Left renal pelvis (tissue), 4 donors: ENCODE measurements at places on chromosomes 5 and 9.

- DNase-seq, result no peak
Measured at GRCh38 chr5:176739461-176740051, 70.8 kb upstream of the UNC5A start.

DNA sequence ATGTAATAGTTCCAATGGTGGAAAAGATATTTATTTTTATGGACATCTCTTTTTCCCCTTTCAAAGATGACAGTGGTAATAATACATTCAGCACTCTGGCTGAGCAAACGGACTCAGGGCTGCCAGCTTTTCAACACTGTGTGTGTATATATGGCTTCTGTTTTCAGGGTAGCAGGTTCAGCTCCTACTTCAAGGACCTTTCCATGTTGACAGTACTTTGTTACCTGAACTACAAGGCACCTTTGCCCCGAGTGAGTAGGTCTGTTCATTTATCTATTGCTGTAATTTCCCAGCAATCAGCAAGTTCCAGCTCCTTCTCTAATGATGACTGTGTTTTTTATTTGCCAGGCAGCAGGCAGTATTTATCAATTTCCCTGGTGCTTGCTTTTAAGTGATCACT lies 387.4 kb upstream of the KIF2A start:
- no peak for DNase-seq

DNA sequence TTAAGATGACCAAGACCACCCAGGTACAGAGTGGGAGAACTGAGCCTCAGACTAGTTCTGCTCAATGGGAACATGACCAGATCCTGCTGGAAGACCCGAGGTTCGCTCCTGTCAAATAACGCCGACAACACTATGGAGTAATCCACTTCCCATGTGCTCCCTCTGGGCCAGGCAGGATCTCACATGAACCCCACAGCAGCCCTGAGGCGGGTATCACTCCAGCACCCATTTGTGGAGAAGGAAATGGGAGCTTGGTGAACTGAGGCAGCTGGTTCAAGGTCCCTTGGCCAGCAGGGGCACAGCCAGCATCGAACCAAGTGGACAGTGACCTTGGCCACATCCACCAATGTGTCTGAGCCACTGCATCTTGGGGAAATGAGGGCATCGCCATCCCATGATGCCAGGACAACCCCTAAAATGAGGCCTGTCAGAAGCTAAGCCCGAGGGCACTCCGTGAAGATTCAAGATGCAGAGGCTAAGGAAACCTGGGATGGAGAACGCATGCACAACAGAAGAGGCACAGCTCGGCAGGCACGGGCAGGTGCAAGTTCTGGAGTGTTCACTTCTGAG lies 8.5 kb downstream of the ANKS6 start:
- DNase-seq, result no peak

GRCh38 chr9:86328156-86328555 lies 26.1 kb downstream of the TUT7 start:
- DNase-seq, result no peak

GRCh38 chr5:56457887-56458812 lies 225.0 kb upstream of the ANKRD55 start:
- no peak for DNase-seq

GRCh38 chr9:120875643-120875953 lies 1.4 kb downstream of the PHF19 start:
- no peak for DNase-seq

GRCh38 chr9:70392850-70393249 lies 21.6 kb downstream of the KLF9 start:
- no peak for DNase-seq

GRCh38 chr9:132384376-132384775 lies 22.3 kb downstream of the TTF1 start:
- no peak for DNase-seq

- no peak for DNase-seq
Measured at GRCh38 chr5:77282337-77283027, 72.0 kb downstream of the PDE8B start.

GRCh38 chr5:59193616-59194319 lies 610.9 kb downstream of the RAB3C start:
- DNase-seq, result no peak

- no peak for DNase-seq
Measured at GRCh38 chr5:36147681-36148080, 4.0 kb downstream of the LMBRD2 start.
